CD4-positive, alpha-beta T cell (primary cell): ENCODE measurements at places on chromosomes 2 and 18.
A peak's percentile ranks its signal among the peaks of the same experiment; 100 is the strongest.

DNA sequence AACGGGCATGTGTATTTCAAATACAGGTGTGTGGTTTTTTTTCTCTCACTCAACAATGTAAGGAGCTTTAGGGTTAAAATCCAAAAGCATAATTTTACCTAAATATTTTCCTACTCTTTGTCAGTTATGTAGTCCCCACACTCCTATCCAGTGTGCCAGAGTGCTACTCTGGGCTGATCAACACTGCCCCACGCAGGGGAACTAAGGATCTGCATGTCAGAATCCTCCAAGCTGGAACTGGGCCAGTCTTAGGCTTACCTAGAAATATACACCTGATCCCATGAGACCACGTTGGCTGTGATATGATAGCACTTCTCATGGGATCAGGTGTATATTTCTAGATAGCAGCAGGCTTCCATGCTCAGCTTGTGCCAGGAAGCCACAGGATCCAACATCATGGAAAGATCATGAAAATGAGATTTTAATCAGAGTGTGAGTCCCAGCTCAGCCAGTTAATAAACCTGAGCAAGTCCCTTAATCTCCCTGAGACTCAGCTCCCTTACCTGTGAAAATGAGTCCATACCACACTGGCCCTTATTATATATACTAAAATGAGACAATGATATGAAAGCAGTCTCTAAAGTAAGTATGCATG is 29.7 kb downstream of the CCDC141 start:
- DNase-seq: peak; percentile 36

GRCh38 chr2:173075056-173075780 is 428 bp upstream of the MAP3K20 start:
- no peak for DNase-seq

DNA sequence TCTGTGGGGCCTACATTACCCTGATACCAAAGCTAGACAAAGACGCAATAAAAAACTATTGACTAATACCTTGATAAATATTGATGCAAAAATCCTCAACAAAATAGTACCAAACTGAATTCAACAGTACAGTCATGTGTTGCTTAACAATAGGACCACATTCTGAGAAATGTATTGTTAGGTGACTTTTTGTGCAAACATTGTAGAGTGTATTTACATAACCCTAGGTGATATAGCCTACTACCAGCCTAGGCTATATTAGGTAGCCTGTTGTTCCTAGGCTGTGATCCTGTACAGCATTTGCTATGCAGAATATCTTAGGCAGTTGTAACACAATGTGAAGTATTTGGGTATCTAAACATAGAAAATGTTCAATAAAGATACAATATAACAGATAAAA is 36.7 kb downstream of the CCDC138 start:
- no peak for DNase-seq

- DNase-seq: no peak
Observed at GRCh38 chr2:60306267-60306861, 247.1 kb downstream of the BCL11A start.

DNA sequence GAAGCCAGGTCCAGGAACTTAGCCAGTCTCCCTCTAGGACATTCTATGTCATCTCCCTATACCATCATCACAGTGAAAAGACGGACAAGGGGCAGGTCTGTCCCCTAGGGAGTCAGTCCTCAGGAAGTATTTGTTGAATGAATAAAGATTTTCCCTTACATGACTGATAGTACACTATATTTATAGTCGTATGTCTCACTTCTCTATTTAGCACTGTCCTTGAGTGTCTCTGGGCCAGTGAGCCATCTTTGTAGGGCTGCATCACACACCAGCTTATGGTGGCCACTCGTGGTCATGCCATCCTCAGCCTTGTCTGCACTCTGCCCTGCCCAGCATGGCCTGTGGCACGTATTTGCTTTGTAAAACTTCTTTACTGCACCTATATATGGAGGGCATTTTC is 25.8 kb downstream of the PTPN18 start:
- no peak for DNase-seq

DNA sequence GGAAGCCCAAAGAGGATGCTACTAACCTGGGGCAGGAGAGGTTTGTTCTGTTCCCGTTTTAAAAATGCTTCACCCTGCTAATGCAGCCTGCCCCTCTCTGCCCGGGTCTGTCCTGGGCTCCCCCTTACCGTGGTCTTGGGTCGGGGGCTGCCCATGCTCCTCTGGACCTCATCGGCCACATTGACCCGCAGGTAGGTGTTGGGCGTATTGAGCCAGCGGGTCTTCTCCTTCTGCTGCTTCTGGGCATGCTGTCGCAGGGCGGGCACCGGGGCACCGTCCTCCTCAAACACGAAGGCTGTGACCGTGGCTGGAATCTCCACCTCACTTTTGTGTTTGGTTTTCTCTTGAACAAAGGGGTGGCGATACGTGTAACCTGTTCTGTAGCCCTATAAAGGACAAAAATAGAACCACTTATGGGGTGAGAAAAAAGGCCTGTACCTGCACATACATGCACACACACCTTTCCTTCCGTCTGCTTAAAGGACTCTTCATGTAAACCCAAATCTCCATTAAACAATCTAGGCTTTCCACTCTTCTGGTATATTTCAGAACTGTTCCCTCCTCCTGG is 89.3 kb downstream of the ADD2 start:
- no peak for DNase-seq
